Hindlimb muscle (tissue), 1 donor: ENCODE measurements at places on chromosomes 11 and 22. TPM values are rescaled to one million over a fixed set of nuclear protein-coding genes. Genes with fewer than 3 reads are reported as not detected.

The RTN4RL2 gene
- polyA plus RNA-seq: 47.3 TPM

The APOA4 gene
- polyA plus RNA-seq: not detected

The KCNQ1 gene
- polyA plus RNA-seq: 2.9 TPM

The CDC45 gene
- polyA plus RNA-seq: 7.4 TPM

The MIAT gene
- polyA plus RNA-seq: 0.13 TPM

The TSSK2 gene
- 0.56 TPM for polyA plus RNA-seq

The VPREB3 gene
- polyA plus RNA-seq: 0.56 TPM

The LBHD1 gene
- polyA plus RNA-seq: 7.1 TPM

The MOV10L1 gene
- 0.58 TPM for polyA plus RNA-seq

The PGA4 gene
- 0.44 TPM for polyA plus RNA-seq

The KMT5B gene
- 43.7 TPM for polyA plus RNA-seq

The PLEKHB1 gene
- polyA plus RNA-seq: 0.99 TPM

The SCGB1A1 gene
- polyA plus RNA-seq: not detected

GRCh38 chr11:65595543-65596281 lies at the start of gene KCNK7:
Gene KCNK7, minus strand, starts transcription at chr11:65595800. Its CDS starts 28 bp downstream, at chr11:65595772.
- DNase-seq: no peak

GRCh38 chr11:79050786-79051185 lies 390.0 kb downstream of the TENM4 start:
- peak; percentile 74 for DNase-seq

DNA sequence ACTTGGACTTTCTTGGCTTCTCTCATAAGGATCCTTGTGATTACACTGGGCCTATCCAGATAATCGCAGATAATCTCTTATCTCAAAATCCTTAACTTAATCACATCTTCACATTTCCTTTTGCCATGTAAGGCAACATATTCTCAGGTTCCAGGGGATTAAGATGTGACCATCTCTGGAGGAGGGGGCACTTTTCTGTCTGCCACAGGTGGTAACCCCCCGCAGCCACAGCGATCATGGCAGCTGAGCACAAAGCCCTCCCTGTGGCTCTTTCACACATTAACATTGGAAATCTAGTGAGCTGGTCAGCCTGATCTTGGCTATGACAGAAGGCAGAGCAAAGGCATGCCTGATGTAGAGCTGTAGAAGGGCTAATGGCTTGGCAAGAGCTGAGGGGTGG lies 69.1 kb upstream of the CD82 start:
- no peak for DNase-seq

GRCh38 chr11:92837595-92837994 lies 131.9 kb upstream of the MTNR1B start:
- no peak for DNase-seq

DNA sequence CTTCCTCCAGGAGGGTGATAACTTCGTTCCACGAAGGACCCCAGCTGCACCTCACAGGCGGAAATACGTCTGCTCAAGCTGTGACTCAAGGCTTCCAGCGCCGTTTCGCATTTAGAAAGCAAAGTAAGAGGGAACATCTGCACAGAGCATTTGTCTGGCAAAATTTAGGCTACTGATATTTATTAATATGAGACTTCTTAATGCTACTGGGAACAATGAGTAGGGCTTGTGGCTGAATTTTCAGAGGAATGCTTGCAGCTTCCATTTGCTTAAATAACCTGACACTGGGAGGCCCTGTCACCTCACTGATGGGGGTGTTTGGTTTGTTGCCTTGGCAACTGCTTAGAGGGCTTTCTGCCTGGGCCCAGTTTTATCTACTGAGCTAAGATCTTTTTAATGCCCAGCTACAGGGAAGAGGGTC lies 14.7 kb upstream of the ST14 start:
- DNase-seq: peak; percentile 61

- DNase-seq: no peak
Measured at GRCh38 chr11:2688381-2689231, 11.2 kb downstream of the KCNQ1OT1 start.

DNA sequence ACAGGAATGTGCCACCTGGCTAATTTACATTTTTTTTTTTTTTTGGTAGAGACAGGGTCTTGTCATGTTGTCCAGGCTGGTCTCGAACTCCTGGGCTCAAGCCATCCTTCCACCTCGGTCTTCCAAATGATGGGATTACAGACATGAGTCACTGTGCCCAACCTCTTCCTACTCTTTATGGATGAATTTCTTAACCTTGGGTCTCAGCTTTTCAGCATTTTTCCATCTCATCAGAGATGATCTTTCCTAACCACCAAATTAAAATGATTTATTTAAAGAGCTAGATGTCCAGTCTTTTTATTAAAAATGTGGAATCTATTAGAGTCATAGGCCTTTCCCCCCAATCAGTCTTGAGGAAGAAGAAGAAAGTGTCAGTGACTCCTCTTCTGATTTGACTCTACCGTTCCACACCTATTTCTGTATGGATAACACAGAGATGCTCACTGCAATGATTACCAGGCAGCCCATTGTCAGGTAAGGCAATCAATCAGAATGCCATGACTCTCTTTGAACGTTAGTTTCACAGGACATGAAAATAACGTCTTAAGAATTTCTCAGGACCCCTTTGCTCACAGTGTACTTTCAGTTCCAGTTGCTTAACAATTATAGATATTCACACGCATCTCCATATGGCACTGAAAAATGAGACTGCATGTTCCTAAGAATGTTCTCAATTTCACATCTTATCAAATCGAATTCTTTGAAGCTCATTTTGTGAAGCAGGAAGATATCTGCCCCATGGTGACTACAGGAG lies 51.0 kb downstream of the MIAT start:
- DNase-seq: no peak

GRCh38 chr11:22371160-22371559 lies 33.0 kb downstream of the SLC17A6 start:
- DNase-seq: no peak

- peak; percentile 15 for DNase-seq
Measured at GRCh38 chr11:60699936-60700335, 524 bp downstream of the MS4A8 start.

- DNase-seq: no peak
Measured at GRCh38 chr22:38638216-38638615, 18.0 kb downstream of the FAM227A start.

DNA sequence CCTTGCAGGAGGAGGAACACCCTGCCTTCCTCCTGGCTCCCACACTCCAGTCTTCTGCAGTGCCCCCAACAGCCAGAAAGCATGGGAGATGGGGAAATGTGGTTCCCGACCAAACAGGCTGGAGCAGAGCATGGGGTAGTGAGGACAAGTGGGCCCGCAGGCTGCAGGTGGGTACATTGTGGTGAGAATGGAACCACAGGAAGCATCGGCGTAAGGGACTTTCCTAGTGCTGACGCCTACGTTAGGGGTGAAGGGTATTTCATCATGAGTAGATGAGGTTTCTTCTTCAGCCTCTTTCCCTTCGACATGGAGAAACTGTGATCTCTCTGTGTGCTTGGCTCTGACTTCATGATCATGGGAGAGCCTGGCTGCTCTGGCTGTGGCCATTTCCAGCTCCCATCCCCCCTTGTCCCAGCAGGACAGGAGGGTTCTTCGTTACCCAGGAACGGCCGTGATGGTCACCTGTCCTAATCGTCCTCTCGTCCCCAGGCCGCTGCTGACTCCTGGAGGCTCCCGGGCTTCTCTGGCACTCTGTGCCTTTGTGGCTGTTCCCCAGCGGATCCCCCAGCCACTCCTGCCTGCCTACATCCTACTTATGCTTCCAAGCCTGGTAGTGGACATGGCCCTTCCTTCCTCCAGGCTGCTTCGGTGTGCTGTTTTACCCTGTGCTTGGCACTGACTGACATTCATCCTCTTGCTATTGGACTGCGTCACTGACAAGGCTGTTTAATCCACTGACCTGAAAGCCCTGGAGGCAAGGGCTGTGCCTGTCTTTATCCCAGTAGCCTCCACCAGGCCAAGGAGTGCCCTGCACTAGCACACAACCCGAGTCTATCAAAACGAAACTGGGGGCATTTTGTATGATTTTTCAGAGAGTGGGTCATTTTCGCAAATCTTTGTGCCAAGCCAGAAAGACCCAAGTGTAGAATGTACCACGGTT lies 65.2 kb upstream of the CECR2 start:
- DNase-seq: no peak

- DNase-seq: no peak
Measured at GRCh38 chr11:102734650-102735049, 9.9 kb upstream of the MMP8 start.

GRCh38 chr11:131491503-131491902 lies 121.1 kb downstream of the NTM start:
- DNase-seq: no peak

DNA sequence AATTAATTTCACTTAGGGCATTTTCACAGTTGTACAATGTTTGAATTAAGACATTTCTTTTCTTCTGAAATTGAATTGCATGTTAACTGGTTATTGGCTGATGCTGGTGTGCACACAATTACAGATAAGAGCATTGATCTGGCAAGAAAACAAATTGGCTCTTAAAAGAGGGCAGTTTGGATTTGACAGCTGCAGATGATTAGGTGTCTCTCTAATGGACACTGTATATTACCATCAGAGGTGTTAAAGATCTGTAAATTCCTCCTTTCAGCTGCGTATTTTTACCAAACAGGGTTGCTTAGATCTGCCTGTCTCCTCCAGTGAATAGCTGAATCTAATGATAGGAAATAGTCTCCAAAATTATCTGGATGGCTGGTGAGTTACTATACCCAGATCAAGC lies 198.5 kb downstream of the BLID start:
- no peak for DNase-seq

DNA sequence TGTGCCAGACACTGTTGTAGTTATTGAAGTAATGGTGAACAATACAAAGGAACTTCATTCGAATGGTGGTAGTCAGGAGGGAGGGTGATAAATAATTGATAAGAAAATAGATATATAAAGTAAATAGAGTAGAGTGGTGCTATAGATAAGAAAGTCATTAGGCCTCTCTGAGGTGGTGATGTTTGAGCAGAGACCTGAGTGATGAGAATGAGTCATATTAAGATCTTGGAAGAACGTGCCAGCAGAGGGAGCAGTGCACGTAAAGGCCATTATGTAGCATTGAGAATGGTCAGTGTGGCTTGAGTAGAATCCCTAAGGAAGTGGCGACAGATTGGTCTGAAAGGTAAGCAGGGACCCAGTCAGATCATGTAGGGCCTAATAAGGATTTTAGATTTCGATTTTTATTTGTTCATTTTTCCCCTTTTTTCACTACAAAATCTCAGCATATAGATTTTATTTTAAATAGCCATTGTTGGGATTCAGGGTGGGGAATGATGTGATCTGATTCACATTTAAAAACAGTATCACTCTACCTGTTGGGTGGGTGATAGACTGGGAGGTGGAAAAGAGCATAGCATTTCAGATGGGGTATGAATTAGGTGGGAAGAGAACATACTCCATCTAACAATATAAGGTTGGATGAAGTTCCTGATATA lies 44.7 kb downstream of the CCDC90B start:
- no peak for DNase-seq
